ENCODE measurements at places on chromosomes 3 and 15.

- DNase-seq: no peak
- H3K4me3 ChIP-seq: peak overlapping the region; percentile 89
- no peaks in the 10 kb centered on the region for H3K27me3 ChIP-seq
- H3K27ac ChIP-seq: peak overlapping the region; percentile 89
These were observed 632 bp upstream of the COPS2 start for GRCh38 chr15:49155834-49156627.

- H3K4me1 ChIP-seq: peaks cover 16% of the 10 kb centered on the region
- H3K27me3 ChIP-seq: no peaks in the 10 kb centered on the region
- peak; percentile 17 for DNase-seq
- peak overlapping the region; percentile 65 for H3K4me3 ChIP-seq
- peak overlapping the region; percentile 90 for H3K27ac ChIP-seq
These were observed 501 bp downstream of the DMXL2 start for GRCh38 chr15:51621936-51622603.

DNA sequence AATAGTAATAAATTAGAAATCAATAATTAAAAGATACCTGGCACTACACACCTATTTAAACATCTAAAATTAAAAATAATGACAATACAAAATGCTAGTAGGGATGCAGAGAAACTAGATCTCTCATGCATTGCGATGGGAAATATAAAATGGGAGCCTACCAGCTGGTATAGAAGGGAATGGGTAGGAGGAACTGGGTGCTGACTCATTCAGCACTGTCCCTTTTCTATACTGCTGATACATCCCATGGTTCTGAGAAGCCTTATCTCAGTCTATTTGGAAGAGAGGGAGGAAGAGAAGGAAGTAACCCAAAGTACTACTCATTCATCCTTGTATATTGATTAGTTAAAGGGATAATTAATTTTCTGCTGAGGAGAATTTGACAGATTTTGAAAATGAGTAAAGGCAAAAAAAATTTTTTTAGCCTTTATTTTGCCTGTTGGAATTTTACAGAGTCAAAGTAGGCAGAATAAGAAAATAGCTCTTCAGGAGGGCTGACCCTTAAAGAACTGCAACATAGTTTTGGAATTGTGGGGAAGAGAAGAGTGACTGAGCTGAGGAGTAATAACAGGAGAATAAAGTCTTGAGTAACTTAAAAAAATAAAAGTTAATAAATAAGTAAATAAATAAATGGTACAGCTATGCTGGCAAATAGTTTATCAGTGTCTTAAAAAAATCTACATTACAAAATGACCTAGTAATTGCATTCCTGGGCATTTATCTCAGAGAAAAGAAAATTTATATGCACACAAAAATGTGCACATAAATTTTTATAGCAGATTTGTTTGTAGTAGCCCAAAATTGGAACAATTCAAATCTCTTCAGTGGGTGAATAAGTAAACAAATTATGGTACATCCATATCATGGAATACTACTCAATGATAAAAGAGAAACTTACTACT lies 15.3 kb upstream of the BHLHE40 start:
- DNase-seq: no peak
- no peak overlapping the region for H3K4me3 ChIP-seq
- H3K27me3 ChIP-seq: no peaks in the 10 kb centered on the region
- no peaks in the 10 kb centered on the region for H3K36me3 ChIP-seq
- no peaks in the 10 kb centered on the region for H3K4me1 ChIP-seq

DNA sequence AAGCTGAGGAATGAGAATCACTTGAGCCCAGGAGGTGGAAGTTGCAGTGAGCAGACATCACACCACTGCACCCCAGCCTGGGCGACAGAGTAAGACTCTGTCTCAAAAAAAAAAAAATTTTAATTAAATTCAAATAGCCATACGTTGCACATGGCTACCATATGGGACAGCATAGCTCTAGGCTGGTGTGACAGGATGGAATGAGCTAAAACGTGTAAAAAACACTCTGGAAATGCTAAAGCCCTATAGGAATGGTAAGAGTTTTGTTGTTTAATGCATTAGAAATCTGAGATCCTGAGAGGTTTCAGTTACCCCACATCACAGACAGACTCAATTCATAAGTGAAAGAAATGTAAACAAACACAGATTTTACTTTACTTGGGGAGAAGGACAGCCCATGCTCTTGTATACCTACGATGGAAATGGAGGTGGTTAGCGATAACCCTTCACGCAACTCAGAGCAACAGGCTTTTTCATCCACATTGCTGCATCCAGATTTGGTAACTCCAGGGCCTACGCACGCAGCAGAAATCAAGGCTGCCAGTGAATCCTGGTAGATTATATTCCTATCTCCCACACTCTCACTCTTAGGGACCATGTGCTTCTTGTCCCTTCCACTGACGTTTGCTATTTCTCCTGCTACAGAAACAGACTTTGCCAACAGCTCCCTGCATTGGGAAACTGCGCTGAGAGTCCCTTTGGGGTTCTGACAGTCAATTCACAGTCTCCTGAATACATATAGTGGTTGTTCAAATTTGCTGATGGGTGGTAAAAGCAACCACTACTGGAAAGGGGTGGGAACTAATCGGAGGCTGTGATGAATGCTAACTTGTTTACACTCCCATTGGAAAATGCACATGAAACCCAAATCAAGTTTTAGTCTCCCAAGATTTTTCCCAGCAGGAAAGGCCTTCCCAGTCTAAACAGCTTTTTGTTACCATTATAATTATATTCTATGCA lies 3.1 kb downstream of the SH3BP5 start:
- no peaks in the 10 kb centered on the region for H3K36me3 ChIP-seq
- peak overlapping the region; percentile 54 for H3K27ac ChIP-seq
- no peak for DNase-seq
- H3K4me3 ChIP-seq: no peak overlapping the region
- no peaks in the 10 kb centered on the region for H3K4me1 ChIP-seq
- no peaks in the 10 kb centered on the region for H3K27me3 ChIP-seq

- no peaks in the 10 kb centered on the region for H3K4me1 ChIP-seq
- H3K27me3 ChIP-seq: no peaks in the 10 kb centered on the region
- H3K36me3 ChIP-seq: no peaks in the 10 kb centered on the region
- DNase-seq: no peak
- no peak overlapping the region for H3K27ac ChIP-seq
- no peak overlapping the region for H3K4me3 ChIP-seq
These were observed 421.4 kb downstream of the SHQ1 start for GRCh38 chr3:72426618-72427397.

GRCh38 chr3:173275740-173276139 lies 121.8 kb upstream of the NLGN1 start:
- H3K4me1 ChIP-seq: no peaks in the 10 kb centered on the region
- no peaks in the 10 kb centered on the region for H3K27me3 ChIP-seq
- no peak overlapping the region for H3K27ac ChIP-seq
- H3K36me3 ChIP-seq: no peaks in the 10 kb centered on the region
